ENCODE measurements at places on chromosomes 1 and 21.

DNA sequence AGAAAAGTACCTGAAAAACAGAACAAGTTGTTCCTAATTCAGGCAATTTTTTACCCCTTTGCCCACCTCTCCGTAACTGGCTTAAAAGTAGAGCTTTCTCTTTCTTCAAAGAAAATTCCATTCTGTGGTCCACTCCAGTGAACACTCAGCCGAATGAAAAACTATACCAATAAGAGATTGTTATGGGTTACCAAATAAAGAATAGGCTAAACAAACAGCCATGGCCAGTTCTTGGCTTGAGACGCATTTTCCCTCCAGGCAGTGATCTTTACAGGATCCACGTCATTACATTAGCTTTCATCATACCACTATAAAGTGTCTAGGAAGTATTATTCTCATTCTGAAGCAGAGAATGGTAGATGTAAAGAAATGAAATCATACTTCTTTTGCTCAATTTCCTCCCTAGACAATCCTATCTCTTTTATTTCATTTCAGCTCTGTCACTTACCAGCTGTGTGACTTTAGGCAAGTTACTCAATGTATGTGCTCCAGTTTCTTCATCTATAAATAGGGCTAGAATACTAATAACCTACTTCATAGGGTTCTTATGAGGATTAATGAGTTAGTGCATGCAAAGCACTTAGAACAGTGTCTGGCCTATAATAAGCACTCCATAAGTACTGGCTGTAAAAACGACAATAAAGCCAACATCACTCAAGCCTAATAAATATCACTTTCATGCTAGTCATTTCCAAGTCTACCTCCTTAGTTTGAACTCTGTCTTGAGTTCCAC lies 26.5 kb upstream of the TRIM45 start:
- DNase-seq = no peak

DNA sequence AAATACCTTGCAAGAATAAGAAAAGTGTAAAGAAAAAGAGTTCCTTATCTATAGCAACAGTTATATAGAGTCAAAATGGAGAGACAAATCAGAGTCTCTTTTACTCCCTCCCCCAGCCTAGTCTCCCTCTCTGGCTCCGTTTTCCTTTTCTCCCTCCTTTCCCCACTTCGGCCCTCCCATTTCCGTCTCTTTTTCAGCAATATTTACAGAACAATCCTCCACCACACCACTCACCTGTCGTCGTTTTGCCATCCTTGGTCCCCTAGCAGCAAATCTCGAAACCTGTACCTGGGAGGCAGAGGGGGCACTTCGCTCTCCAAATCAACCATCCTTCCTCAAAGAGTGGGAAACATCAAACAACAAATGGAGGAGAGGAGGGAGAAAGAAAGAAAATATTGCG lies 259 bp downstream of the KCNT2 start:
- no peak for DNase-seq

DNA sequence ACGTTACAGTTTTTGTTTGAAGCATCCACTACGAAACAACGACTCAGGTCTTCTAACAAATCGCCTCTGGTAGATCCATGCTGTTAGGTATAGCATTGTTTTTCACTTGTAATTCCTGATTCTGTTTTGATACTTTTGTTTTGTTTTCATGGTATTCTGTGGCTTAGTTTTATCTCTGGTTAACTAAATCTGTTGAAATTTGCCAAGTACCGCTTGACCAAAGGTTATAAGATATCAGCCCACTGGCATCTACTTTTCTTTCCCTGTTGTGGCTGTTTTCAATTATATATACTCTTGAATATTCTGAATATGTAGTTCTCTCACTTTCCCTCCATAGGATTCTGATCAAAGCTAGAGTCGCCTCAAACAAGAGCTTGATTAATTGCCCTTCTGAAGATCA lies 274.8 kb upstream of the C1orf105 start:
- no peak for DNase-seq

- DNase-seq = no peak
Observed at GRCh38 chr21:46078322-46078977, 19.5 kb upstream of the COL6A2 start.

- no peak for DNase-seq
Observed at GRCh38 chr1:71647513-71648300, 566.9 kb upstream of the ZRANB2 start.

GRCh38 chr1:67484492-67484891 lies 54.3 kb upstream of the SERBP1 start:
- no peak for DNase-seq

DNA sequence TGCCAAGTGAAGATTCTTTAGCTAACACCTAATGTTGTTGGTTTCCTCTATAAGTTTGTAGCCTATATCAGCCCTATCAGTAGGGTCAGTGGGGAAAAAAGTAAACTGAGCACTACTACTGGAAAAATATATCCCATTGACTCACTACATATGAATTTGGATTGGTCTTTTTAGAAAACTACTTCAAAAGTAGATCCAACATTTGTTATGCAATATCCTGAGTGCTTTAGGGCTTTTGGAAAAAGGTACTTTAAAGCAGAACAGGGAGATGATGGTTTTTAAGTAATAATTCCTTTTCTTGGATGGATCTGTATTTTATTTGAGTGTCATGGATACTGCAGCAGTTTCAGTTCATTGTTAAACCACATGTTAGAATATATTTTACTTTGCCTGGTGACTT lies 7.1 kb downstream of the C1orf21 start:
- no peak for DNase-seq

GRCh38 chr1:224564454-224565084 lies 51.5 kb upstream of the CNIH3 start:
- DNase-seq = no peak

DNA sequence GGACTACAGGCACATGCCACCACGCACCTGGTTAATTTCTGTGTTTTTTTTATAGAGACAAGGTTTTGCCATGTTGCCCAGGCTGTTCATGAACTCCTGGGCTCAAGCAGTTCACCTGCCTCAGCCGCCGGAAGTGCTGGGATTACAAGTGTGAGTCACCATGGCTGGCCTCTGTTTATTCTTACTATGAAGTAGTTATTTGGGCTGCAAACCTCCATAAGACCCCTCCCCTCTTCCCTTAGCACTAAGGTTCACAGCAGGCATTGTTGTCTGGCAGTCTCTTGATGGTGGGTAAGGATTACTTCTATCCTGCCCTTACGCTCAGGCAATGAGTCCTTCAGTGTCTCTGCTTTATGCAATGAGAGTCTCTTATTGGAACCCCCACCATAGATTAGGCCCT lies 51.8 kb downstream of the ANGPTL1 start:
- no peak for DNase-seq

GRCh38 chr1:66271216-66271903 lies 262.6 kb upstream of the SGIP1 start:
- no peak for DNase-seq

- no peak for DNase-seq
Observed at GRCh38 chr1:35925741-35926140, 5.2 kb upstream of the AGO3 start.

- DNase-seq = no peak
Observed at GRCh38 chr1:202238914-202239313, 45.3 kb downstream of the LGR6 start.

GRCh38 chr1:246095443-246095842 lies 411.6 kb downstream of the SMYD3 start:
- DNase-seq = no peak

GRCh38 chr1:82139751-82140468 lies 339.2 kb downstream of the ADGRL2 start:
- DNase-seq = no peak

GRCh38 chr1:182520736-182521135 lies 68.3 kb downstream of the RNASEL start:
- no peak for DNase-seq

- DNase-seq = no peak
Observed at GRCh38 chr1:77670330-77670729, 12.1 kb downstream of the ZZZ3 start.

DNA sequence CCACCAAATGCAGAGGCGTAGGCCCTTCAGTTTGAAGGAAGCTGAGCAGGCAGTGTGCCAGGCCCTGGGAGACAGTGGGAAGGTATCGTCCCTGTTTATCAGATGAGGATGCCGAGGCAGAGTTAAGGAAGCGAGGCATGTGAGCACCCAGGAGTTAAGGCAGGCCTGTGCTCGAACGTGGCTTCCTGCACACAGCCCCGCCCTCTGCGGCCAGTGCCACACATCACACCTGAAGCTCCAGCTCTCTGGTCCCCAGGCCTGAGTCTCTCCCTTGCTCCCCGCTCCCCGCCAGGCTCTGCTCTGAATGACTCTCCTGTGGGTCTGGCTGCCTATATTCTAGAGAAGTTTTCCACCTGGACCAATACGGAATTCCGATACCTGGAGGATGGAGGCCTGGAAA lies 32.1 kb downstream of the EPHX1 start:
- DNase-seq = peak; percentile 16

- DNase-seq = peak; percentile 33
Observed at GRCh38 chr1:8409106-8409505, 91.2 kb downstream of the SLC45A1 start.

GRCh38 chr1:145942871-145943270 lies 14.9 kb downstream of the LIX1L start:
- DNase-seq = no peak

- DNase-seq = no peak
Observed at GRCh38 chr21:27129215-27129614, 162.3 kb upstream of the ADAMTS5 start.

DNA sequence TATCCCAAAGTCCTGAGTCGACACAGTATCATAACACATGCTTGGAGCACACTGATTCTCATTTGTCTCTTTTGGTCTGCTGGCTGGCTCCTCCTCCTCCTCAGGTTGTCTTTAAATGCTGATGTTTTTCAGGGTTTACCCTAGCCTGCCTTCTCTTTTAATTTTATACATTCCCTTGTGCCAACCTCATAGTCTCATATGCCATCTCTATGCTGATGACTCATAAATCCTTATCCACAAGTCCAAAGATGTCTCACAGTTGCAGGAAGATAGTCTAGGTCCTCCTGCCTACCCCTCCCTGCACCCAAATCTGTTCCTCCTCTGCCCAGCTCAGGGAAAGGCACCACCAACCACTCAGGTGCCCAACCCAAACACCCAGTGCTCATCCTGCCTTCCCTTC lies 108.3 kb downstream of the SIPA1L2 start:
- DNase-seq = no peak

- DNase-seq = no peak
Observed at GRCh38 chr1:26761217-26761616, 26.5 kb upstream of the PIGV start.

DNA sequence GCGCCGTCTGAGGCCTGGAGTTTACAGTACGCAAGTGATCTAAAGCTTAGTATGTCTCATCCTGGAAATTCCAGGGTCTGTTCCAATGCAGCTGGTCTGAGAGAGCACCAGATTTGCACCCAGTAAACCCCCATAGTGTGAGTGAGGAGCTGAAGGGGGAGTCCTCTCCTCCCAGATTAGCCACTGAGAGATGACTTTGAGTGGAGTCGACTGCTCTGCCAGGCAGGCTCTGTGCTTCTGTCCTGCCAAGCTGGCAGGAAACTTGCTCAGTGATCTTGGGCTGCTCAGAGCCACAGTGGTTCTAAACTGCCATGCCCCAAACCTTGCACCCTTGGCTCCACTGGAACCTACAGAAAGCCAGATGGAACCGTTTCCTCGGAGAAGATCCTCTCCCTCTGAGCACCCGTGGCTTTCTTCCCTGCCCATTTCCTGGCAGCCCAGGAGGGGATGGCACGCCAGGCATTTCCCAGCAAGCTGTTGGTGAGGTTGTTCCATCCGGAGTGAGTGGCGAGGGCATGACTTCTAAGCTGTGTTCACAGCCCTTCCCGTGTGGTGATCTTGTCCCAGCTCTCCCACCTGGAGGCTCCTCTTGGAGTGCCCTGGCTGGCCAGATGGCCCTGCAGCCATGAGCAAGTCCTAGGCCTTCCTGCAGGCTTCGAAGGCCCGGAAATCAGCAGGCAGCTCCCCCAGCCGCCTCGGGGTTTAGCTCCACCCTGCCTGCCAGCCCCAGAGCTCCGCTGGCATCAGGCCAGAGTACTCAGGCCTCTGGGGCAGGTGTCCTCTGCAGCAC lies 125.9 kb upstream of the VAMP3 start:
- DNase-seq = no peak

DNA sequence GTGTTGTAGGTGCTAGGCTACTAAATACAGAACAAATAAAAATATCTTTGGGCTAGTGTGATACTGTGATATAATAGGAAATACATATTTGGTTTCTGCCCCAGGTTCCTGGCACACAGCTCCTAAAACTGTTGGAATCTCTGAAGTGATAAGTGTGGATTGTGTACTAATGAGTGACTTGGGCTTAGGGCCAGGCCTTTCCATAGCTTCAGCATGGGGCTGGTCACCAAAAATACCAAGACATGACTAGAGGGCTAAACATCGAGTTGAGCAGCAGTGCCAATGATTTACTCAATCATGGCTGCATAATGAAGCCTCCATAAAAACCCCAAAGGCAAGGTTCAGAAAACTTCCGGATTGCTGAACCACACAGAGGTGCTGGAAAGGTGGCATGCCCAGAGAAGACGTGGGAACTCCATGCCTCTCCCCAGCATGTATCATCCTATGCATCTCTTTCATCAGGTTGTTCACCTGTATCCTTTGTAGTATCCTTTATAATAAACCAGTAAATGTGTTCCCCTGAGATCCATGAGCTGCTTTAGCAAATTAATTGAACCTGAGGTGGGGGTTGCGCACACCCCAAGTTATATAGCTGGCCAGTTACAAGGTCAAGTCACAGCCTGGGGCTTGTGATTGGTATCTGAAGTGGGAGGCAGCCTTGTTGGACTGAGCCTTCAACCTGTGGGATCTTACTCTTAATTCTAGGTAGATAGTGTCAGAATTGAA lies 51.6 kb downstream of the ZMYM4 start:
- DNase-seq = no peak
